ENCODE measurements at places on chromosomes 2 and 18. TPM values are rescaled to one million over a fixed set of nuclear protein-coding genes. Genes with fewer than 3 reads are reported as not detected.

DNA sequence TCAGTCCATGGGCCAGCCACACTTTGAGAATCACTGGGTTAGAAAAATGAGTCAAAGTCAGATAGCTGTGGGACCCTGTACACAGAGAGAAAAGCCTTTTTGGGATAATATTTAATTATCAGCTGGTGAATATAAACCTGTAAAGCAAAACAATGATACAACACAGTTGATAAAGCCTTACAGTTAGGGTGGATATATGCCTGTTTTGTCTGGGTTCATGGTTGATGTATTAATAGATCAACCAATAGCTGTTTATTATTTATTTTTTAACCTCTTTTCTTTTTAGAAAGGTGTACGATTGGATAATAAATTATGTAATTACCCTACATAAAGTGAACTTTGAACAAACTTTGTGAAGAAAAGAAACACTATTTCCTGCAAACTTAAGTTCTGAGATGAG, 145.6 kb downstream of the TDRD15 start:
- H3K4me1 ChIP-seq, result no peaks in the 10 kb centered on the region
- H3K27ac ChIP-seq, result no peak overlapping the region
- no peak for DNase-seq
- no peaks in the 10 kb centered on the region for H3K27me3 ChIP-seq

GRCh38 chr2:202771336-202771735, 100.2 kb downstream of the ICA1L start:
- peaks cover 3% of the 10 kb centered on the region for H3K36me3 ChIP-seq
- no peak overlapping the region for H3K4me3 ChIP-seq
- no peak overlapping the region for H3K27ac ChIP-seq
- no peaks in the 10 kb centered on the region for H3K27me3 ChIP-seq
- DNase-seq, result no peak

- no peaks in the 10 kb centered on the region for H3K36me3 ChIP-seq
- no peaks in the 10 kb centered on the region for H3K4me1 ChIP-seq
- no peak overlapping the region for H3K4me3 ChIP-seq
- no peak overlapping the region for H3K27ac ChIP-seq
- H3K27me3 ChIP-seq, result no peaks in the 10 kb centered on the region
Observed at GRCh38 chr2:195307751-195308150, 349.3 kb upstream of the SLC39A10 start.

Gene IL36RN
- total RNA-seq, result not detected

- no peak overlapping the region for H3K4me3 ChIP-seq
- no peak for DNase-seq
- no peaks in the 10 kb centered on the region for H3K27me3 ChIP-seq
- H3K36me3 ChIP-seq, result no peaks in the 10 kb centered on the region
Observed at GRCh38 chr2:17051538-17051937, 385.9 kb upstream of the CYRIA start.

Gene KCNK3
- total RNA-seq, result 7.2 TPM

DNA sequence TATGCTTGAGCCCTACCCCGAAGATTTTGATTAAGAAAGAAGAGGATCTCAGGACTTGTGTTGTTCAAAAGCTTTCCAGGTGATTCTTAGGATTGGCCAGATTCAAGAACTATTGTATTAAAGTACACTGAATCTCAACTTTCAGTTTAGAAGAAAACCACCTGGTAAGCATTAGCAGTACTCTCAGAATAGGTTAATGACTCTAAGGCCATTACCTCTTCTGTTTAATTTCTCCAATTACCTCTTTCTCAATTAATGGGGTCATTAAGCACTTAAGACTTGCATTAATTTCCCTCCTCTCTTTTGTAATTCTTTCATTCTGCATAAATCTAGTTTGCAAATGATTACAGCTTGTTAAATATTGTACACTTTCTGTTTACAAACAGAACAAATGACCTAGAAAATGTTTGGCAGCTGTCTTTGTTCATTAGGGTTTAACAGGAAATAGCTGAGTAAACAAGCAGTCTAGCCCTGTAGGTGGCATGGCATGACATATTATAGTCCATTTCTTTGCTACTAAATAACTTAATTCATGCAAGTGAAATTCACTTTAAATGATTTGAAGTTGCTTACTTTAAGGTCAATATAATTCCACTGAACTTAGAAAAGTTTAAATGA, 20.4 kb upstream of the TDRD15 start:
- H3K27me3 ChIP-seq, result no peaks in the 10 kb centered on the region
- H3K4me1 ChIP-seq, result peaks cover 8% of the 10 kb centered on the region
- no peak overlapping the region for H3K4me3 ChIP-seq
- no peaks in the 10 kb centered on the region for H3K36me3 ChIP-seq

All from ascending aorta (tissue), 2 donors.